ENCODE measurements at places on chromosomes 3 and 15.

DNA sequence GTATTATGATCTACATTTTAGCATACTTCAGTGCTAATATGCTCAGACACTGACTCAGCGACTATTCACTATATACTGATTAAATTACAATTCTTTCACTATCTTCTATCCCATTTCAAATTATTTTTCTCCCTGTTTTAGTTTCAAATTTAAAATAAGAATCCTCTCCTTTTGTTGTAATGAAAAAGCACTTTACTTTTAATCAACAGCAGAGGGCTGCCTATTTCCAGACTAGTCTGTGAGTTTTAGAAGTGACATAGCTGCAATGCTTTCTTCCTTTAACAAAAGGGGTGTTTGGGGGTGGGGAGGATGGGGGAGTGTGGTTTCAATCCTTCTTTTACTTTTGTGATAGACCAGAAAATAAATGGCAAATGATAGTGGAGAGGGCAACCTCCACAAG is 2.4 kb downstream of the NEDD4 start:
- DNase-seq = no peak

DNA sequence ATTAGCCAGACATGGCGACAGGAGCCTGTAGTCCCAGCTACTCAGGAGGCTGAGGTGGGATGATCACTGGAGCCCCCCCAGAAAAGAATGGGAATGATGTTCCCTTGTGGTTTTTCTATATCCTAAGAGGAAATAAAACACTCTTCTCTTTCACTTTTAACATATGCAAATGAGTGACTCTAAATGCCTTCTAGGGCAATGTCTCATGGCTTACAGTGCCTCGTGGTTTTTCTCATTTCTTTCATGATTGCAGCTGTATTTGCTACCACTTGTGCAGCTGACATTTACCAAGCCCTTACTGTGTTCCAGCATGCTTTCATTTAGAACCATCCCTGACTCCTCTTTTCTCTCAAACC is 26.4 kb downstream of the STOML1 start:
- no peak for DNase-seq

GRCh38 chr3:42043099-42043813 is 47.9 kb upstream of the TRAK1 start:
- no peak for DNase-seq

GRCh38 chr15:25730918-25731317 is 132.2 kb downstream of the ATP10A start:
- DNase-seq = no peak

DNA sequence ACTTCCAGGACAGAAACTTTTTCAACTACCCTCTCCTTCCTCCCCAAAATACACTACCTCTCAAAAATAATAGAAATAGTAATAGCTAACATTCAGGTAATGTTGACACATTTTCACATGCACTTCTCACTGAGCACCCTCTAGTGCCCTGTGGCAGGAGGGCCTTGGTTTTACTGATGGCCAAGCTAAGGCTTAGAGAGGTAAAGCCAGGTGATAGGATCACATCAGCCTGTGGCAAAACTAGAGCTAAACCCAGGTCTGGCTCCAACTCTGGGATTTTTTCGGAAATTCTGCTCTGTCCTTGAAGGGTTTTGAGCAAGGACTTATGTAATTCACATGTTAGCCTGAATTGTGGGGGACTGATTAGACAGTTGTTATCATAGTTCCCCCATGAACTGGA is 922 bp upstream of the TAMM41 start:
- no peak for DNase-seq

DNA sequence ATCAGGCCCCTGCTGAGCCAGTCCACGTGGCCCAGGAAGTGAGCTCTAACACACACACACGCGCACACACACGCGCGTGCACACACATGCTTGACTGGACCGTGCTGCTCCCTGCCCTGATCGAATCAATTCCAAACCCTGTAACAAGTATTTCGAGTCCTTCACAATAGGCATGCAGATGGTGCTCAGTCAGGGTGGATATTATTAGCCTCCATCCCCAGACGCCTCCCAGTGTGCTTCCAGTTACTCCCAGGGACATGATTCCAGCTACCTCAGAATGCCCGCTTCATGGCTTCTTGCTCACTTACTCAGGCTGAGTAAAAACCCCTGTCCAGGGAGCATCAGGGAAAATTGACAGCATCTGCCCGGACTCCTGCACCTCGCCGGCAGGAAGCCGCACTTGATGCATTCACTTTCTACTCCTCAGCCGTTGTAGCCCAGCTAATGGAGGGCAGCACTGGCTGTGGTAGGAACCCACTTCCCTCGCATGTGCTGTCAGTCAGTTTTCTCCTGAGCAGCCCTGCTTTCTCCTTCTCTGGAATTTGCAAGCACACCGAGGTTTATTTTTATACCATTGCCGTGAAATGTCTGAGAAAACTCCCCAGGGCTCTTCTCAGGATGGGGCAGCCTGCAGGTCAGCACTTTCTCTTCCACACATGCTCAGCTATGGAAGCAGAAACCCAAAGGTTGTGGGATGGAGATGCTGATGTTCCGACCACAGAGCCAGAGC is 126.1 kb upstream of the ABHD17C start:
- DNase-seq = no peak

DNA sequence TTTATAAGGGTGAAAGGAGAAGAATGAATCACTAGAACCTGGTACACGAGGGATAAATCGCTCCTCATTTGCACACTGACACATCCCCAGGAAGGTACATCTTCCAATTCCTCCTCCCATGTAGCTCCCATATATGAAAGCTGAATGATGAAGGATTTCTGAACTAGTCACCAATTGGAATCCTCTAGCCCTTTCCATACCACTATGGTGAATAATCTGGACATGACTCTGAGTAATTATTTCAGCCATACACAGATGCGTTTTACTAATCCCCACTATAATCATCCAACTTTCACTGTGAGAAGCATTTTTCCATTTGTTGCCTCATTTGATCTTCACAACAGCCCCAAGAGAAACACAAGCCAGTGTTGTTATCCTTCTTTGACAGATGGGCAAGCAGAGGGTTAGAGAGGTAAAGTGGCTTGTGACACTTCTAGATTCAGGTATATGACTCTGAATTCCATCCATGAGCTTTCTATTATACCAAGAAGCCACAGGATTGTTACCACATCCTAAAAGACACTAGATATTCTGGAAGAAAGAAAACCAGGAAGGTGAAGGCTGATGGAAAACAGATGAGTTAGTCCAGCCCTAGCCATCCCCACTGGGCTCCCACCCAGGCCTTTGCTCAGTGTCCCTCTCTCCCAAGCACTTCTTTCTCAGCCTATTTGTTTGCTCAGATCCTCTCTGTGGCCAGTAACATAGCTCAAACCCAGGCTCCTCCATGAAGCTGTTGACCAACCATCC is 22.2 kb upstream of the BCL6 start:
- DNase-seq = peak; percentile 80

DNA sequence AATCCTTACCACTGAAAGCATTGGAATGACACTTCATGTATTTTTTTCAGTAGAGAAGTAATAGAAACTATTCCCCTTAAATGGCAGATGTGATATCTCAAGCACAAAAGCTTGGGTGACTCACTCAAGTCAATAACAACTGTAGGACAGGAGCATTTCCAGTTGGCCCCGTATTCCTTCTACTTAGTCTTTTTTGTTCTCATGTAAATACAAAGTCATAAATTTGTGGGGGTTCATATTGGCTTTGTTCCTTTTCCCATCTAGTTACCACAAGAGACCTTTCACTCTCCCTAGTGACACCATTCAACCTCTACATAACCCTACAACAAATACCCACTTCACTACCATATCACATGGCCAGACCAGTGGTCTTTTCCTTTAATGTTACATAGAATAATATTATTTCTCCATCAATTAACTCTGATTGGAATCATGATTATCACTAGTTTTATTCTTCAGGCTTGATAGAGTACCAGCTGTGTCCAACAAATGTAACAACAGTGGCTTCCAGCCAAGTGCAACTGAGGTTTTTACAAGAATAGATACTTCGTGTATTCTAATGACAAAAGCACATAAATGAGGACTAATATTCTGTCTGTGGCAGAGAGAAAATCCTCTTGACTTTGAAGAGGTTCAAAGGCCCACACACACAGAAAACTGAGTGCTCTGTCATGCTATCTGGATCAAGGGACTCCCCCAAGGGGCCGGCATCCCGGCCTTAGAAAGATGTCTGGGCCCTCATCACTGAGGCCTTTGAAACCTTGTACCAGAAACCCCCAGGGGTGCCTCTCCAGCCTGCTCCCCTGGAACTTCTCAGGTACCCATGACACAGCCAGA is 94.0 kb upstream of the THBS1 start:
- DNase-seq = no peak

DNA sequence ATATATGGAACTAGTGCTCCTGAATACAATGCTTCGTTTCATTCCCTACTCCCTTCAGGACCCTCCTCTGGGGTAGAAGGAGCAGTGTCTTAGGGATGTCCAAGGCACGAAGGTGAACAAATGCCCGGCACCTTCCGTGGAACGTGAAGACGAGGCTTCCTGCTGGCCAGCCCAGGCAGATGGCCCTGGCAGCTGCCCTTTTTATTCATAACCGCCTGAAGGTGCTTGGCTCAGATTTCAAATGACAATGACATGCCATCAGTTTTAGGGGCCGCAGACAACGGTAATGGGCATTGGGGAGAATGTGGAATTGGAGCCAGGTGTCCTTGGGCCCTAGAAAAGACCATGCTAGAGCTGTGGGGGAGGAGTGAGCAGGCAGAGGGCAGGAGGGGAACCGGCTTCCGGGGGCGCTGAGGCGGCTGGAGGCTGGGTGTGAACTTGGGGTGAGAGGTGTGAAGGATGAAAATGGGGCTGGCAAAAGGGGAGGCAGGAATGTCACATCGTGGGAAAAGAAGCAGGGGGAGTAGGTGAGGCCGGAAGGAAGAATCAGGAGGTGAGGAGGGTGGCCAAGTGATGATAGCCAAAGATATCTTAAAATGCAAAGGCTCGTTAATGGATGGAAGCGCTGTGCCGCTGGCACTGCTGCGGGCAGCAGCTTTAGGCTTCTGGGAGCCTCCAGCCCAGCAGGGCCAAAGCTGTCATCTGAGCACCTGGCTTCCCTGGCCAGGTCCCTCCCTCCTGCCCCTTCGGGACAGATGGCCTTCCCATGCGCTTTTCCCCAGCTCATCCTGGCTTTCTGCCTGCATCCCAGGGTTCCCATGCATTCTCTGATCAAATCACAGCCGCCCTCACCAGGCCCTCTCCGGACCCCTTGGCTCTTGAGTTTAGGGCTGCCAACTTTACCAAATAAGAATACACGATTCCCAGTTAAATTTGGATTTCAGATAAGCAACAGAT is 93.7 kb downstream of the TMEM266 start:
- no peak for DNase-seq

- DNase-seq = peak; percentile 6
Observed at GRCh38 chr3:132317229-132317948, at the start of gene ACP3. TSS of gene ACP3 (plus strand) at chr3:132317407. CDS start at chr3:132317457, 50 bp downstream.

- peak; percentile 67 for DNase-seq
Observed at GRCh38 chr15:48802867-48803266, 8.0 kb downstream of the CEP152 start.

All from GM04504 (cell line).